ENCODE measurements at places on chromosomes 4 and X.

DNA sequence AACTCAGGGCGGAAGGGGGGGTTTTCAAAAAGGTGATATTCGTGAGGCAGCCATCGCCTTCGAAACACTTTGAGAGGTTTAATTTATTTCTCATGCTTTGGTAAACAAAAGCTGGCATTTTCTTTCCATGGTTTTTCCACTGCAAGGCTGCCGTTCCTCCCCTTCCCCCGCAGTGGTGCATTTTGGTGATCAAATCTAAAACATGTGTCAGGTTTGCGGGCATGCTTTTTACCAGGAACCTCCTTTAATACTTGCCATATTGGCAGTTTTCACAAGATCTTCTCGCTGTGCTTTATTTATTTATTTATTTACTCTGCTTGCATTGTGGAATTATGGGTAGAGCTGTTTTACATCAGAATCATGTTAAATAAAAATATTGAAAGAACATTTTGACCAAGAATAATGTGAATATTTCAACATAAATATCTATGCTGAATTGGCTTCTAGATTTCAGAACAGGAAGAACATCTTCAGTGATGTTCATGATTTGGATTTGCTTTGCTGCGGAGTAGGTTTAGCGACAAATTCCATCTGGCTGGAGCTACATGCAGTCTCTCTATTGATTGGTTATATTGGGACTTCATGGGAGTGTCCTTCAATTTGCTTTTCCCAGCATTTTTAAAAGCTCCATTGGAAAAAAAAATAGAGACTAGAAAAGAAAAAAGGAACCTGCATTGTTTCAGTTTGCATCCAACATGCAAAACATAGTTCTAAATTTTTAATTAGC lies 54.4 kb downstream of the STOX2 start:
- DNase-seq, result no peak

GRCh38 chrX:120499301-120500072 lies 30.4 kb upstream of the LAMP2 start:
- DNase-seq, result no peak

DNA sequence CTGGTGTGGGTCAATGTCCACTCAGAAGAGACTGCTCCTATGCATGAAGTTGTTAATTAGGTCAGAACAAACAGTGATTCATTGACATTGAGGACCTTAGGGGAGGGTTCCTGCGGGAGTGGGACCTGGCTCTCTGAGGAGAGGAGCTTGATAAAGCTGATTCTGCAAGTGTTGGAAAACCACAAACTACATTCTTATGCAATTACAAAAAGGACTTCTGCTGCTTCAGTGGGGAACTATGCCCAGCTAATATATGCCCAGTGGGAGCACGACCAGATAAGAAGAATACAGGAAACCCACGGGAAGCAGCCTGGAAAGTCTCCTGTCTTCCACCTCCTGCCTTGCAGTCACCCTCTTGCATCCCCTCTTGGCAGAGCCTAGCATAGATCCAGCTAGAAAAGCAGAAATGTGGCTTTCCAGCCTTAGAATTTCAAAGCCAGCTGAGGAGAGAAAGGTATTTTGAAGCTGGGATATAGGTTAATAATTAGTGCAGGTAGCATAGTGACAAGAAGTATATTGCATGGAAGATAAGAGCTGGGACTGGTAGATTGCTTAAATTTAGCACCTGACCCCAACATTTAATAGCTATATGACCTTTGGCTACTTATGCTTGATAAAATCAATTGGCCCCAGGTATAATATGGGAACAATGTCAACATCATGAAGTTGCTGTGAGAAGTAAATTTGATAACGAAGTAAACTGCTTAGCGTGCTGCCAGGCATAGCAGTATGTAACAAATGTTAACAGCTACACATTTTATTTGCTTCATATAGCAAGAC lies 34.9 kb upstream of the UGT8 start:
- no peak for DNase-seq

- DNase-seq, result no peak
Measured at GRCh38 chrX:85963736-85964135, 83.6 kb downstream of the CHM start.

GRCh38 chr4:72325215-72325614 lies 243.8 kb downstream of the ADAMTS3 start:
- DNase-seq, result no peak

DNA sequence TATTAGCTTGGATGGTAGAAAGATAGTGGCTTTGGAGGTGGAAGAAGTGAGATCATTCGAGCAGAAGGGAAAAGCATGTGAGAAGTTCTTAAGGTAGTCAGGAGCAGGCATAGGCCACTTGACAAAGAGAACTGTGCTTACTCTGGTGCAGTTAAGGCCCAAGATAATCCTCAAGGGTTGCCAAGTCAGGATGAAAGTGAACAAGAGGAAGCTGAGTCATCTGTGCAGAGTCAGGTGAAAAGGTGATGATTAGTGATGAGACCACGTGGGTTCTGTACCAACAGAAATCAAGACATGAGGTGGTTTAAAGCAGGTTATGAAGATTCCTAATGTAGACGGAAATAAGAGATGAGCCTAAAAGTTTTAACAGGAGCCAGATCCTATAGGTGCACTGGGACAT lies 369.8 kb downstream of the DTHD1 start:
- no peak for DNase-seq

DNA sequence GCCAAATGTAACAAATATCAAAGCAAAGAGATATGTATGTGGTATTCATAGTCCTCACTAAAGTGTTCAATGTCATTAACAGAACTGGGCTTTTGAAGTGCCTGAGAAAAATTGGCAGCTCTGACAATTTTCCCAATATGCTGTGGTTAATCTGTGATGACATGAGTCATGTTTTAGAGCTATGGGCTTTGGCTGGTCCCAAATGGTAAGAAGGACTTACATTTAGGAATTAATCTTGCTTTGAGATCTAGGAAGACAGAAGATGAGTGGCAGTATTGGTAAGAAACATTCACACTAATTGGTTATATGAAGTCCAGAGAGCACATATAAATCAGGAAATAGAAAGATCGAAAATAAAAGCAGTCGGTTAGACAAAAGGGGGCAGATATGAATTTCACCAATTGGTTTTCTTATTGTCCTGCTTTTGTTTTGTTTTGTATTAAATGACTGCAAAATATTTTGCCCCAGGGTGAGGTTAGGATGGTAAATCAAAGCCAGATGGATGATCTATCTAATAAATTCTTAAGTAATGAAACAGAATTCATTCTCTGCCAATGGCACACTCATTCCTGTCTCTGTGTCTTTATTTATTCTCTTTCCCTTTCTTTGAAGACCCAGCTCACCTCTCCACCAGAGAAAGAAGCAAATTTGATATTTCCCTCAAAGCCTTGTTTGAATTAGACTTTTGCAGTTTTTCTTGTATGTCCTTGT lies 993.1 kb downstream of the RPA4 start:
- DNase-seq, result no peak

GRCh38 chrX:40012868-40013265 lies 84.9 kb downstream of the BCOR start:
- no peak for DNase-seq

GRCh38 chrX:71615954-71616353 lies 2.4 kb downstream of the CXCR3 start:
- no peak for DNase-seq

- no peak for DNase-seq
Measured at GRCh38 chr4:77662396-77662795, 56.8 kb downstream of the CXCL13 start.

Data from stimulated activated CD8-positive, alpha-beta memory T cell treated with anti-CD3 and anti-CD28 coated beads, Interleukin-7, amount 100 ng/mL, for 1 hour (primary cell).